H7 (cell line): ENCODE measurements at places on chromosomes 4 and X.

- DNase-seq: peak; percentile 64
Observed at GRCh38 chr4:87975466-87975865, at the start of gene SPP1. SPP1 (plus strand) TSS chr4:87975714; CDS start chr4:87976896, 1,182 bp downstream.

GRCh38 chrX:87374324-87374723 is 143.3 kb upstream of the KLHL4 start:
- DNase-seq: no peak

DNA sequence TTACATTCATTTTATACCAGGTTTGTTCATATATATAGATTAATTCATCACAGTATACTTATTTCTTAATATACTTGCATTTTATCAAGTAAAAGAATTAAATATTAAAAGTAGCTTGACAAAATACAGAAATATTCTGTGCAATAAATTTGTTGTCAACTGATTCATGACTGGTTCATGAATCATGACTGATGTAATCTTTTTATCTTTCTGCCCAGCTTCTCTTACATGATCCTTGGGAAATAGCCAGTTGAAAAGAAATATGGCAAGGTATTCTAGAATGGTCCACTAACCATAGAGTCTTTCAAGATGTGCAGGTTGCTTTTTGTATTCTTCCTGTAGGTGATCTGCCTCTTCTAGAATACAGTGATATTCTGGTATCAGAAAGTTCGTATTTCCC is 4.2 kb upstream of the CCNA2 start:
- DNase-seq: no peak

- DNase-seq: no peak
Observed at GRCh38 chrX:19889582-19890342, 2.4 kb upstream of the SH3KBP1 start.

GRCh38 chr4:99856166-99856565 is 38.1 kb downstream of the LAMTOR3 start:
- no peak for DNase-seq

- no peak for DNase-seq
Observed at GRCh38 chr4:143025081-143025704, 159.5 kb upstream of the USP38 start.

DNA sequence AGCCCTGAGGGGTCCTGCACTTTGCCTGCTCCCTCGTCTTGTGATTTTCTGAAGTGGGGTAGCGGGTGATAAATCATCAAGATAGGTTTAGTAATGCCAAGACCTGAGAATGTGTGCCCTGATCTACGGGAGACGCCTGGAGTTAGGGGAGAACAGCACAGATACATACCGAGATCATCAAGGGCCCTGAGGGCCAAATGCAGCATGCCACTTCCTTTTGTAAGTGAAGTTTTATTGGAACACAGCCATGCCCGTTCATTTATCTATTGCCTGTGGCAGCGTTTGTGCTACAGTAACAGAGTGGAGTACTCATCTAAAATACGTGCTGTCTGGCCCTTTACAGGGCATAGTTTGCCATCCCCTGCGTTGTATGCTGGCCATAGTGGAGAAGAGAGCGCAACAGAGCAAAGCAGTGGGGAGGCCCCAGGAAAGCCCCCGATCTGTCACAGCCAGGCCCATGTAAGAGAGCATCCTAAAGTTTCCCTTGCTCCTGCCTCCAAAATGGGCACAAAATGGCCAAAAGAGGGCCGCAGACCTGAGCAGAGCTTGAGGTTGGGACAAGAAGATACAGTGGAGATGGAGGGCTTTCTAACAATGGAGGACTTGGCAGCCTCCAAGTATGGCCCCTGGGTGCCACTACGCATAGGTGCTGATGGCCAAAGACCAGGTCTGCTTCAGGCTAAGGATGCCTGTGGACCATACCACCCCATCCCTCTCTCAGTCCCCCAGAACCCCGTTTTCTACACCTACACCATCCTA is 167.0 kb downstream of the SMIM20 start:
- no peak for DNase-seq

DNA sequence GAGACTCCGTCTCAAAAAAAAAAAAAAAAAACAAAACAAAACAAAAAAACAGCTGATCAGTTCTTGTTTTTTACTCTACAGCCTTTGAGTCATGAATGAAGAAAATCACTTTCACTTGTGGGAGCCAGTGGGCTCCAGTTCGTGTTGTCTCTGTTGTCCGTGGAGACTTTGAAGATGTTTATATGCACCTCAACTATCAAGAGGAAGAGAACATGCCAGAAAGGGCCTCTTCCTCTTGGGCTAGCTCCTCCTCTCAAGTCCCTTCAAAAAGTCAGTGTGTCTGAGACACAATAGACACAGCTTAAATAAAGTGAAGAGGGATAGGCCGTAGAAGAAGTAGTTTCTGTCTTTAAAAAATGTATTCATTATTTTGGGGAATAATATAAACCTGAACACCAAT is 182.7 kb downstream of the KDR start:
- DNase-seq: no peak

GRCh38 chr4:186984105-186984644 is 260.5 kb upstream of the FAT1 start:
- no peak for DNase-seq

GRCh38 chr4:1927675-1928074 is 56.5 kb downstream of the NSD2 start:
- DNase-seq: no peak

DNA sequence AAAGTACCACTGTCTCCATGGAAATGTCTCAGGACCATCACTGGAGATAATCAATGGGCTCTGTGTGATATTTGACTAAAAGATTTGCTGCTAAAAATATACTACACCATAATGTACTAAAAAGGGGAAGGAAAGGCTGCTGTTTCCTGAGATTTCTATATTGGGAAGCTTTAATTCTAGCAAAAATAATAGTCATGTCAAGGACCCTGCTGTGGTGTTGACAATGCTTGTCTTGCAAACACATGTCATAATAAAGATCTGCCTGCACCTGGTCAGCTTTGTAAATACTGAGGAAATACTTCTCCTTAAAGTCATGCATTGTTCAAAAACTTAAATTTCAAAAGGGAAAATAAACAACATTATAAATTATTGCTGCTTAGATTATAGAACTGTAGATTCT is 417.9 kb downstream of the GPM6A start:
- DNase-seq: no peak

- no peak for DNase-seq
Observed at GRCh38 chr4:10173037-10173753, 56.6 kb upstream of the WDR1 start.

GRCh38 chr4:88177983-88178625 is 19.7 kb upstream of the ABCG2 start:
- peak; percentile 75 for DNase-seq

DNA sequence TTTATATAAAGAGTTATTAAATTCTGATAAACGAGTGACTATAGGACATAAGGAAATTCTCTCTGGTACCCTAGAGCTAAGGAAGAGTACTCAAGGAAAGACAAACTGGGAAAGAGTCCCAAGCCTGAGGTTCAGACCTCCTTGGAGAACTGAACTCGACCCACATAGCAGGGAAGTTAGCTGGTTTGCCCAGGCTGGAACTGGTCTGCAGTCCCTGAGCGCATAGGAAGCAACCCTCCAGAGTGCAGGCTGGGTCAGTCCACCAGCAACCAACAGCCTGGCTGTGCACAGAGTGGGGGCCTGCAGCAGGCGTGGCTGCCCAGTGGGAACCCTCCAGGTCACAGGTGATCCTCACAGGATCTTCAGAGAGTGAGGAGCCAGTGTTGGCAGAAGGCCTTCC is 114.1 kb downstream of the SOWAHB start:
- no peak for DNase-seq

- DNase-seq: no peak
Observed at GRCh38 chr4:119783189-119783983, 154.8 kb upstream of the PDE5A start.

- DNase-seq: no peak
Observed at GRCh38 chrX:45697591-45697990, 496.9 kb upstream of the DIPK2B start.

- DNase-seq: no peak
Observed at GRCh38 chr4:122481766-122482405, 25.4 kb upstream of the IL2 start.

GRCh38 chrX:17987783-17988182 is 126.7 kb upstream of the RAI2 start:
- DNase-seq: no peak
